Thoracic aorta (tissue), 2 donors: ENCODE measurements at places on chromosomes 13 and 19.
A peak's percentile ranks its signal among the peaks of the same experiment; 100 is the strongest.

GRCh38 chr19:10850631-10851030, 2.4 kb downstream of the C19orf38 start:
- no peak for DNase-seq

DNA sequence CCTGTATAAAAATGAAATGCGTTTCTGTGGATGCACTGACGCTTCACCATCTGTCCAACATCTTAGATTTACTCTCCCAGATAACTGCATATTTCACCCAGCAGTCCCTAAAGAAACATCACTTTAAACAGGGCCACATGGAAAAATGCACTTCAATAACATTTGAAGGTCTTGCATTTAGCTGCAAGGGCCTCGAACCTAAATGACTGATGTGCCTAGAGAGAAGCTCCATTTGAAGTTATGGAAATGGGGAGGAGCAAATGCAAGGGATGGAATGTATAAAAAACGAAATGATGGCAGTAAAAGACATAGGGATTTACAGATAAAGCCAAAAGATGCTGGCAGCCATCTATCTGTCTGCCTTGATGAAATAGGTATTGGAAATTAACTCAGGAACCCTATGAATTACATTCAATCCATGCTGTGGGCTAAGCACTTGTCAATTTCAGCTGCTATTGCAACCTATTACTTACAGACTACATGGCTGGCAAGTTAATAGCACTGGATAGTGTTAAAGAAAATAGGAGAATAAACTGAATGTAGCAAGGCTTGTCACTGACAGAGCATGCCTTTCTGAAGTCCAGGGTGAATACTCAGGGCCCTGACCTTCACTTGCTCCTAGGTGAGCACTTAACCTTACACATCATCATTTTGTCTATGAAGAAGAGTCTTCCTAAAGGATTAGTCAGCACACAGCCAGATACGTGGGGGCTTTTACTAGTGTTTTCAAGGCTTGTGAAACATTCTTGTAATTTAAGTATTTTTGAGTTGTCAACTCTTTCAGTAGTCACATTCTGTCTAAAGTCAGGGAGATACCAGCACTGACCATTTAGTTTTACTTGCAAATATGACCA, 963.4 kb downstream of the PCDH17 start:
- no peak for DNase-seq

DNA sequence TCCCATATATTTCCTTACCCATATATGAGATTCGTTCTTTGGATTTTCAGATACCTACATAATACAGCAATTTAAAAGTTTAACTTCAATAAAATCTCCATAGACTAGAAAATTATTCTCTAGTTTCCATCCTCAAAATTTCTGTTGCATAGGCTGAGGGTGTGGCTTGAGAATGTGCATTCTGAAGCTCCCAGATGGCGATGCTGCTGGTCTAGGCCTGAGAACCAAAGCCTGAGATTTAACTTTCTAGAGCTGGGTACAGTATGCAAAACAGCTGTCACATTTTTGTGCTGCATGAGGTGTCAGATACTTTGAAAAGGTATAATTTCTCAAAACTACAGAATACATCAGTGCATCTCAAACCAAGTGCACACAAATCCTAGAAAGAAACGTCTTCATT, 42.7 kb downstream of the MPHOSPH8 start:
- DNase-seq = no peak

DNA sequence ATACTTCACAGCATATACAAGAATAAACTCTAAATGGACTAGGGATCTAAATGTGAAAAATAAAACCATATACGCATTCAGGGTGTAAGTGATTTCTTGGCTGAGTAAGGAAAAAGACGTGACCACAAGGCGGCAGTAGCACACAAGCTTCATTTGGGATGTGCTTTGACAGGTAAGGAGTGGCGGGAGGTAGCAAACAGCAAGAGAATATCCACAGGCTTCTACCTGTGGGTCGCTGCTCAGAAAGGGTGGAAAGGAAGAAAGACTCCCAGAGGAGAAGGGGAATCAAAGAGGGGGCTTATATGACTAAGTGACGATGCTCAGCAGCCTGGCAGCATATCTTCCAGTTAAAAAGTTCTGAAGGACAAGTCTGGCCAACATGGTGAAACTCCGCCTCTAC, 2.5 kb upstream of the ZNF121 start:
- DNase-seq = peak; percentile 2

- DNase-seq = peak; percentile 42
These were observed 129.0 kb upstream of the SPRY2 start for GRCh38 chr13:80469853-80470381.

DNA sequence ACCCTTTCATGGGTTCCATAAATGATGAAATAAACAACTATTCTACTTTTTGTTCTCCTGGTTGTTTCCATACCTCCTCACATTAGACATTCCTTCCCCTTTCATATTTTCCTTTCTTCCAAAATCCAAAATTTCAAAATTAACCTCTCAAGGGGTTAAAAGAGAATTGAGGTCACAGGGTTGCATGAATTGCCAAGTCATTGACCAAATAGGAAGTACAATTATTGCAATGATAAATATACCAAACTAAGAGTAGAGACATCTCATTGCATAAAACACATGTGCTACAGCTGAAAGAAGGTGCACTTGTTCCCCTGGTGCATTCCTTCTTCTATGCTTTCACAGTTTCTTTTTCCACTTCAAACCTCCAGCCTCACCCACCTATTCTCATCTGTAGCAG, 136.1 kb downstream of the KCTD12 start:
- no peak for DNase-seq

- DNase-seq = no peak
These were observed 173.6 kb downstream of the NUFIP1 start for GRCh38 chr13:44815623-44816022.

DNA sequence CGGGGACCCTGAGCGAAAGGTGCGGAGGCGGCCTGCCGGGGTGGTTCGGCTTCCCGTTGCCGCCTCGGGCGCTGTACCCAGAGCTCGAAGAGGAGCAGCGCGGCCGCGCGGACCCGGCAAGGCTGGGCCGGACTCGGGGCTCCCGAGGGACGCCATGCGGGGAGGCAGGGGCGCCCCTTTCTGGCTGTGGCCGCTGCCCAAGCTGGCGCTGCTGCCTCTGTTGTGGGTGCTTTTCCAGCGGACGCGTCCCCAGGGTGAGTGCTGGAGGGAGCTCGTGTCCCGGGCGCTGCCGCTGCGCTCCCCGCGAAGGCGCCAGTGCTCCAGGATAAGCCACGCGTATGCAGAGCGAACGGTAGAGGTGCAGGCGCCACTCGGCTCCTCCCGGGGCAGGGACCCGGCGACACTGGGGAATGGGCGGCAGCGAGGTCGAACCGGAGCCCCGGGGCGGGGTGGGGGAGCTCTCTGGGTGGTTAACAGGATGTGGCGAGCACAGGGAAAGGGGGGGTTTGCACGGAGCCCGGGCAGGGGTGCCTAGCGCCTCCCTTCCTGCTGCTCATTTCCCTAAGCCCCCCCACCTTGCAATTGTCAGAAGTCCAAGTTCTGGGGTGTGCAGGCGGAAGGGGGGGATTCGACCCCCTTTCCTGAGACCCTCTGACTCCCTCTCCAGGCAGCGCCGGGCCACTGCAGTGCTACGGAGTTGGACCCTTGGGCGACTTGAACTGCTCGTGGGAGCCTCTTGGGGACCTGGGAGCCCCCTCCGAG, at the start of gene IL27RA:
Gene IL27RA (plus strand): TSS at position 44 of the 762 bp plus-strand sequence. CDS start 111 bp downstream, at position 155.
- DNase-seq = no peak

DNA sequence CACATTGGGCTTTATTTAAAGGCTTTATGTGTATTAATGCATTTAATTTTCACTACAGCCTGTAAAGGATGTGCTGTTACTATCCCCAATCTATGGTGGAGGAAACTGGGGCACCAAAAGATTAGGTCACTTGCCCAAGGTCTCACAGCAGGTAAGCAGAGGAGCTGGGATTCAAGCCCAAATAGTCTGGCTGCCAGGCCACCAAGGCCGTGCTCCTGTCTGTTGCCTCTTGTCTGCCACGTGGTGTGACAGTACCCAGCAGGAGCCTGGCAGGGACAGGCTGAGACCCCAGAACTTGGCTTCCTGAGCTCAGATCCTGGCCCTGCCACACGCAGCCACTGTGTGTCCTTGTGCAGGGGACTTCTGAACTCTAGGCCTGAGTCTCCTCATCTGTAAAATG, 4.5 kb downstream of the NTN5 start:
- no peak for DNase-seq

DNA sequence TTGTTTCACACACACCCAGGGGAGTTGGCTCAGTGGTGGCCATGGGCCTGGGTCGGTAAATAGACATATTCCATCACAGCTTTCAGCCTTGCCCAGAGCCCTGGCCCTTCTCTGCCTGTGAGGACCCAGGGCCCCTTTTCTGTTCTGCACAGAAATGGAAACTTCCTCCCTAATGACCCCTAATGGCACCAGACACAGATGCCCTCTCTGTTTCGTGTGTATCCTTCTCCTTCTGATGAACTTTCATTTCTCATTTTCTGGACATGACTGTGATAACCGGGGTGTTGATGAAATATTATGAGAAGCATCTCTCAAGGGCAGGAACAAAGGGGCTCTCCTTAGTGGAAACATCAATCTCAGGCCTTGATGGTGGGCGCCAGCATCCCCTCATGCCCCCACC, 12.8 kb downstream of the LILRA1 start:
- DNase-seq = no peak

- no peak for DNase-seq
These were observed 183.0 kb downstream of the DCT start for GRCh38 chr13:94296471-94296870.

DNA sequence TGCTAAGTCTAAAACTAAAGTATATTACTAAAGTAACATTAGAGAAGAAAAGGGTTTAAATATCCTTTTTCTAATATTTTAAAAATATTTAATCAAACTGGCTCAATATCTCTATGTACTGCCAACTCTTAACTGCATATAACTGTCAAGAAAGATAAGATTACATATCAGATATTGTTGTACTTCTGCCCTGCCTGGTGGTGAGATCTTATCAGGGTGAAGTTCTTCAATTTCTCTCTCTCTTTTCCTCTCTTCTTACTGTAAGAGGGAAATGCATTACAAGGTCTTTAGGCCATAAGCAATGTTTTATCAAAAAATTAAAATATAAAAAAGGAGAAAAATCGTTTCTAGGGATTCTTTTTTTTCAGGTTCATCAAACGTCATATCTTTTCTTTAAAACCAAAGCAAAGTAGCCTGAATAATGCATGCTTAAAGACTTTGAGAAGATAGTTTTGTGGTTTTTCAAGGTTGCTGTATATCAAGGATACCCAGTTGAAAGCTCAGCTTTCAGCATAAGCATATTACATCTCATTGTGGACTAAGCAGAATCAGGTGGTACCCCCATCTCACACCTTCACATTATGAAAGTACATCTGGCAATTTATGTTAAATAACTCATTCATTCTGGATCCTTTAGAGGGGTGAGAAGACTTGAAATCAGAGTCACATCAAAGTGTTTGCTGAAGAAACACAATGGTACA, 1625.7 kb upstream of the SLC10A2 start:
- DNase-seq = no peak

- no peak for DNase-seq
These were observed 42.3 kb downstream of the LRCH1 start for GRCh38 chr13:46595136-46595884.

DNA sequence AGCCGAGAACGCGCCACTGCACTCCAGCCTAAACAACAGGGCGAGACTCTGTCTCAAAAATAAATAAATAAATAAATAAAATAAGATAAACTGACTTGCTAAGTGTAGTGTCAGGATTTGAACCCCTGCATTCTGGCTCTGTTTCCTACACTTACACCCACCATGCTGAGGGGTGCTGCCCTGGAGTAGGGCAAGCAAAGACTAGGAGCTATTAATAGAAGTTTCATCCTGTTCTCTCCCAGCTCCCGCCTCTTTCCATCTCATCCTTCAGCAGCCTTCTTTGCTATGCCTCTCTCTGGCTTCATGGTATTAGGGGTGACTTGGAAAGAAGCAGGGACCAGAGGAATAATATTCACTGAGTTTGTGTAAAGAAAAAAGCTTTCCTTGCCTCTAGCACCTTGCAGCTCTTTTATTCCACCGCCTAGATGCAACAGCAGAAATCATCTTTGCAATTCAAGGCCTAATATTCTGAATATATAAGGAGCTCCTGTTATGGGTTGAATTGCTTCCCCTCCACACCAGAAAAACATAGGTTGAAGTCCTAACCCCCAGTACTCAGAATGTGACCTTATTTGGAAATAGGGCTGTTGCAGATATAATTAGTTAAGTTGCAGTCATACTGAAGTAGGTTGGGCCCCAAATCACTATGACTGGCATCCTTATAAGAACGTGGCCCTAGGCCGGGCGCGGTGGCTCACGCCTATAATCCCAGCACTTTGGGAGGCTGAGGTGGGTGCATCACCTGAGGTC, 8.7 kb upstream of the PLAUR start:
- no peak for DNase-seq

DNA sequence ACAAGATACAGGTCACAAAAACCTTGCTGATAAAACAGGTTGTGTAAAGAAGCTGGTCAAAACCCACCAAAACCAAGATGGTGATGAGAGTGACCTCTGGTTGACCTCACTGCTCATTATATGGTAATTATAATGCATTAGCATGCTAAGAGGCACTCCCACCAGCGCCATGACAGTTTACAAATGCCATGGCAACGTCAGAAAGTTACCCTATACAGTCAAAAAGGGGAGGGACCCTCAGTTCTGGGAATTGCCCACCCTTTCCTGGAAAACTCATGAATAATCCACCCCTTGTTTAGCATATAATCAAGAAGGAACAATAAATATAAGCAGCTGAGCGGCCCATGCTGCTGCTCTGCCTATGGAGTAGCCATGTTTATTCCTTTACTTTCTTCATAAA, 434.1 kb downstream of the ZNF536 start:
- no peak for DNase-seq

- no peak for DNase-seq
These were observed 961.9 kb downstream of the DIAPH3 start for GRCh38 chr13:59201841-59202240.

GRCh38 chr13:112713517-112714253, 23.8 kb downstream of the ATP11A start:
- DNase-seq = no peak

DNA sequence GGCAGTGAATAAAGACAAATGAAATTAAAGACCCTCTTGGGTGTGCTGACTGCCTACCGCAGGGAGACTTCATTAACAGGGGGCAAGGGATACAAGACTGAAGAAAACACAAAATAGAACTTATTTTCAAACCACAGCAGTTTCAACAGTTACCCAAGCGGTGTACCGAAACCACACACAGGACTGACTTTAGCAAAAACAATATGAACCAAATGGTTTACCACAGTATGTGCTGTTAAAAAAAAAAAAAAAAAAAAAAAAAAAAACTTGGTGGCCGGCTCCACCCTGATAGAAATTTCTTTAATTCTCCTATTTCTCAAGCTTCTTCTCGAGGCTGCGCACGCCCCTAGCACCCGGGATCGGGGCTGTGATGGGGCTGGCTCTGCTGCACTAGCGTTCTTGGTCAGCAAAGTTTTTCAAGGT, 42.6 kb downstream of the KLF2 start:
- no peak for DNase-seq

DNA sequence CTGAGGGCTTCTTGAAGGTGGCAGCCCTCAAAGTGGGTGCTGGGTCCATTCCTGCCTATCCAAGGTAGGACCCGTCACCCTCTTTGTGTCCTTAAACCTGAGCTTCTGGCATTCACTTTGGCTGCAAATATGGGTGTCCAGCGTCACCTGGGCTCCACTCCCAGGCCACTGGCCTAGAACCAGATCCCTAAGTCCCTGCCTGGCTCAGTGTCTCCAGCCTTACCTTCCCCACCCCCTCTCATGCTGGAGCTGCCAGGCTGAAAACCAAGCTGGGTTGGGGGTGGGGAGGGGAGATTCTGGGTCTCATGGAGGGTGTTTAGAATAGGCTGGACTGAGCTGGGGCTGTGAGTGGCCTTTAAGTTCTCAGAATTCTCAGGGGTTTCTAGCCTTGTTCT, 12.4 kb downstream of the PDE4A start:
- no peak for DNase-seq
